Epithelial cell of proximal tubule (primary cell): ENCODE measurements at places on chromosomes 7 and 10. TPM values are rescaled to one million over a fixed set of nuclear protein-coding genes. Genes with fewer than 3 reads are reported as not detected.

DNA sequence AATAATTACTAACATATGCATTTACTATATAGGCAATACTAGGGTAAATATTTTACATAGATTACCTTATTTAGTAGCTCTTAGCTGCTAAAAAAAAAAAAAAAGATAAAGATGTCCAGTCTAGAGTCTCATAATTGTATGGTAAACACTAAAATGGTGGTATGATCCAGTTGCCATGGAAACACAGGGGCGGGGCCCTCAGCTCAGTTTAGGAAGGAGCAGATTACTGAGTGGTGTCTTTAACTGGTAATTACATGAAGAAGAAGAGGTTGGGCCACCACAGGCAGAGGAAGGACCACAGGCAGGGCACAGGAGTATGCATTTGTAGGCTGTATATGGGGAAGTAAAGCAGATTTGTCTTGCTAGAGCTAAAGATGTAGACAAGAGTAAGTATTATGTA, 43.7 kb downstream of the ITGB8 start:
- DNase-seq: no peak

DGKI gene
- 0.14 and 0.69 TPM in 2 replicates for total RNA-seq

GRCh38 chr7:16301291-16301690, 120.0 kb downstream of the CRPPA start:
- no peak for DNase-seq

GRCh38 chr7:106421181-106421762, 136.5 kb upstream of the NAMPT start:
- peak; percentile 86 for DNase-seq

DNA sequence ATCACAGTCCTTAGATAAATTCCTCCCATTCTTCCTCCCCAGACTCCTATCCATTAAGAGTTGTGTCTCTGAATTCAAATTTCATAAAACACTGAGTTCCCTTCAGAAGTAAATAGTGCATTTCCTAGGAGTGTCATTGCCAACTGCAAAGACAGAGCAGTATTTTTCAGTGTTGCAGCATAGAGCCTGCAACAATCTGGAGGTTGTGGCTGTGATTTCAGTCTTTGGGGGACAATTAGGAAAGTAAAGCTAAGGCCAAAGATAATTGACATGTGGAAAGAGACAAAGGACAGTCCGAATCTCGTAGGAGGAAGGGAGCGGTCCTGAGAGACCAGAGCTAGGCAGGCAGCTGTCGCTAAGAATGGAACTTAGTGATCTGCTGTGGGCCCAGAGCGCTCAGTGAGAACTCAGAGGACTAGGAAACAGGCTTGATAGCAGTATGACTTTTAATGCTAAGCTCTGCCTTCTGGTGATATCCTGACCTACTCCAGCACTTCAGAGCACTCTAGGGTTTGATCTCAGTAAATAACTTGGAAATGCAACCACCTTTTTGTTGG, 46.2 kb downstream of the PRPF18 start:
- DNase-seq: no peak

DNA sequence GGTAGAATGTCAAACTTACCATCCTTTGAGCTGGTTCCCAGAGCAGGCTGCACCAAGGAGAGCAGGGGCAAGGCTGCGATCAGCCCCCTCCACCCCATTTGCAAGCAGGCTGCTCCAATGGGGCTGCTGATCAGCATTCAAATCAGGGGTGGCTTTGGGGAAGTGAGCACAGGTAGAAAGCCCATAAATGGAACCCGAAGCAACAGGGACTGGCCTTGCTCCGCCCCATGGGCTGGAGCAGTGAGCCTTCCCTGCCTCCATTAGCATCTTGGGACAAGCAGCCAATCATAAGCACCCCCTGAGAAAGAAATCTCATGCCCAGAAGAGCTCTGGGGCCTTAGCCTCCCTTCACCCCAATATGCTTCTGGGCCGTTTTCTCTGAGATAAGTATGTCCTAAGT, 4.0 kb upstream of the PKD1L1 start:
- DNase-seq: no peak

GRCh38 chr7:42961170-42961569, 29.0 kb downstream of the MRPL32 start:
- DNase-seq: no peak

TRIL gene
- total RNA-seq: 0.06 and 0.80 TPM in 2 replicates

- DNase-seq: no peak
These were observed 154.6 kb upstream of the POT1 start for GRCh38 chr7:125084196-125084595.

DNA sequence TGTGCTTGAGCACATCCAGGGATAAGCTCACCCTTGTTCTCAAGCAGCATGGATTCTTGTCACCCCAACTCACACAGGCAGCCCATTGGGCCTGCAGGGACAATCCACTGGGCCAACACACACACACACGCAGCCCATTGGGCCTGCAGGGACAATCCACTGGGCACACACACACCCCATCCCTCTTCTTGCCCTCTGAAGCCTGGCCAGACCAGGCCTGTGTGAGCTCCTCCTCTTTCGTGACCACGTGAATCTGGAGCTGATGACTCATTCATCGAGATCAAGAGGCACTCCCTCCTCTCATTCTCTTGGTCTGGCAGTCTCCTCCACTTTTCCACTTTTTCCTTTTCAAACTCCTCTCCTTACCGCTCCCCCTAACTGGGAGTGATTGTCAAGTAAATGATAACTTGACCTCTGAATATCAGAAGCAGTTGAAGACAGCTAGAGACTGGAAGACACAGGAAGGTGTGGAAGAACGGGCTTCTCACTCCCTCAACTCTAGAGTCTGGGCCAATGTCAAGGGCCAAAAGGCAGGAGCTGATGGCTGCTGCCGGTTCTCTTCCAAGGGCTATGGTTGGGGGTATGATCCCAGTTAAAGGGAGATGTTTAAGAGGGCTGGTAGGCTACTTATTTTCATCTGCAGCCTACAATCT, 89.7 kb downstream of the HIPK2 start:
- no peak for DNase-seq

DNA sequence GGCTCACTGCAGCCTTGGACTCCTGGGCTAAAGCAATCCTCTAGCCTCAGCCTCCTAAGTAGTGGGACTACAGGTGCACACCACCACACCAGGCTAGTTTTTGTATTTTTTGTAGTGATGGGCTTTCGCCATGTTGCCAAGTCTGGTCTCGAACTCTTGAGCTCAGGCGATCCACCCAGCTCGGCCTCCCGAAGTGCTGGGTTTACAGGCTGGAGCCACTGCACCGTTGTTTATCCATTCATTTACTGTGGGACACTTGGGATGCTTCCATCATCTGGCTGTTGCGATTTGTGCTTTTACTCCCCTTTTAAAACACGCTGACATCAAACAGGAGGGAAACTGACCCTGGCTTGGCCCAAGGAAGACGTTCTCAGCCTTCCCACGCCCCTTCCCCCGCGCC, 30.5 kb upstream of the SMARCD3 start:
- DNase-seq: no peak

DNA sequence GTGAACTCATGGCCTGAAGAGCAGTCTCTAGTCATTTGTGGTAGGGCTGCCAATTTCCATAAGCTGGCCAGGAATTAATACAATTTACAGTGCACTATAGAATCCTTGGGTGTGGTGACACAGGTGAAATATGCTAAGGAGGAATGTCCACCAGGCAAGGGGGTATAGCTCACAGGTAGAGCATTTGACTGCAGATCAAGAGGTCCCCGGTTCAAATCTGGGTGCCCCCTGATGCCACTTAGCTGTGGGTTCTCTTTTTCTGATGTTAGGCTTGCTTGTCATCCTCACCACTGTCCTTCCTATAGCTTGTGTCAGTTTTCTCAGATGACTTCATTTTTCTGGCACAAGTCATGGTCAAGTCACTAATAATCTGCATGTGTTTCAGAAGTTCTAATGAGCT, 108.7 kb downstream of the ZNF467 start:
- no peak for DNase-seq

WNT8B gene
- not detected in 2 replicates for total RNA-seq

GRCh38 chr7:97002555-97003261, 2.6 kb upstream of the DLX6 start:
- DNase-seq: no peak

DNA sequence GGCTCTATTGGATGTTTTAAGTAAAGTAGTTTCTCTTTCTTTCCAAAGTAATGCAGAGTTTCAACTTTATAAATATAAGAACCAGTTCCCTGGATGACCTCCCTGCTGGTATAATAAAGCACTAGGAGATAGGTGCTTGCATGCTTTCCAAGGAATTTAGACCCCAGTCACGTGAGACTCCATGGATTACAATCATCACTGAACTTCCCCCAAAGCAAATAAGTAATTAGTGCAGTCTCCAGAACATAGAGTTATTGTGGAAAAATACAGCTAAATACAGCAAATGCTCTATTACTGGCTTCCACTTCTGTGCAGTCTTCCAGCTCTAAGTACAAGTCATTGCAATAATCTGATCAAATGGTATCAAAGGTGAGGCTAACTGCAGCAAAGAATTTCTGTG, 220.2 kb upstream of the STEAP1 start:
- DNase-seq: no peak

NKX6-2 gene
- 0.14 and 1.2 TPM in 2 replicates for total RNA-seq

DNA sequence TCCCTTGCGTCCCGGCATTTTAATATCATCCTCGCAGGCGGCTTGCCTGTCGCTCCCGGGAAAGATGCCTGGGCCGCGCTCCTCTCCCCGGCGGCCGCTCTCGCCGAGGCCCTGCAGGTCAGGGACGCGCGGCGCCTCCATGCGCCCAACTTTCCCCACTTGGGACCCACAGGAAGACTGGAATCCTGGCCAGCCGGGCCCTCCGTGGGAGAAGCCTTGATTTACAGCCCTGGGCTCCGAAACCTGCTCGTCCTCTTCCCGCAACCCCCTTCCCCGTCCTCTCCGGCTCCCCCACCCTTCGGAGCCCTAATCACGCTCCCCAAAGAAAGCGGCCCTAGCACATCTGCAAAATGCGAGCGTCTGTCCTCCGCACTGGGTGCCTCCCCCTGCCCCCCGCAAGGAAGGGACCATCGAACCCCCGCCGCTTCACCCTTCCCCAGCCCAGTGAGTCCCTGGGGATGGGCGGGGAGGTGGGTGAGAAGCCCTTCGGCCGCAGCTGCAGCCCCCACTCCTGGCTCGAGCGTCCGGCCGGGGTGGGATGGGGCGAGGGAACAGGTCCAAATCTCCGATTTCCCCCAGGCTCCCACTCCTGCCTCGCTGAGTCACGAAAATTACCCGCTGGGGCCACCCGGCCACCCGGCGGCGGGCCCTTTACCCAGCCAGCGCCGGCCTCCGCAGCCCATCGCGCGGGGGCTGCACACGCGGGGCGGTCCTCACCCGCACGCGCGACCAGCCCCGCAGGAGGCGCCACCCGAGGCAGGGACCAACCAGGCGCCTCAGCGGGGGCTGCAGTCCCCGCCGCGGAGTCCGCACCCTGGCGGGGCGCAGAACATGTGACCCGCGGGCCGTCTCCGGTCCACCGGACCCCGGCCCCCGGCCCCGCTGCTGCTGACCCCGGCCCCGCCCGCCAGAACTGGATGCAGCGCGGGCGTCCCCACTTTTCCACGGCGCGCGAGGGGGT, 695 bp downstream of the HSPA12A start:
- DNase-seq: no peak

RAMP3 gene
- total RNA-seq: not detected in 2 replicates

DNA sequence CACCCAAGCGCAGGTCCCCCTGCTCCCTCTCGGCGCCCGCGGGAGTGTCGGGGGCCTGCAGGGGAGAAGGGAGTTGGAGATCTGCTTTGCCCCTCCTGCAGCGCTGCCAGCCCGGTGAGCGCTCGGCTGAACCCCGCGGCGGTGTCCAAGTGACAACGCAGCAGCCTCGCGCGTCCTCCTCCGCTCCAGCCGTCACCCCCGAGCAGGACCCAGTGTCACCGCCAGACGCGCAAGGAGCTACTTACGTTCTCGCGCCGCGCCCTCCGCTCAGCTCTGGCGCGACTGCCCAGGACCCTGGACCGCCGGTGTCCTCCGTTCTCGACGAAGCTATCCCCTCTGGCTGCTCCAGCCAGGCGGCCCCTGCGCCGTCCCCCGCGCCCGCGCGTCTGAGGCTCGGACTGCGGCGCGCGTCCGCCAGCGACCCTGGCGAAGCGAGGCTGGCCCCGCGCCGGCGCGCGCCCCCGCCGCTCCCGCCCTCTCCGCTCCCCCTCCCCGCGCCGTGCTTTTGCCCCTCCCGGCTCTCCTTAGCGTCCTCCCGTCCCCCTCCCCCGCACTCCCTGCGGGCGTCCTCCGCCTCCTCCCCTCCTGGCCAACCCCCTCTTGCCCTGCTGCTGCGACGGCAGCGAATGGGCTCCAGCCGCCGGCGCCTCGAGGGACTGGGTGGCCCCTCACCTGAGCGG, at the start of gene NRCAM:
NRCAM (minus strand) TSS at position 439 of the 680 bp plus-strand sequence. CDS start 216,372 bp downstream, outside the sequence.
- no peak for DNase-seq

GRCh38 chr10:89644691-89644966, 413 bp downstream of the PANK1 start:
- no peak for DNase-seq

TMEM139 gene
- total RNA-seq: 14.5 and 30.9 TPM in 2 replicates

CRYGN gene
- total RNA-seq: not detected in 2 replicates

CALHM3 gene
- total RNA-seq: not detected in 2 replicates

GRCh38 chr10:2150288-2150687, 413.0 kb upstream of the ADARB2 start:
- DNase-seq: no peak

GRCh38 chr7:150964593-150965111, 13.5 kb downstream of the KCNH2 start:
- DNase-seq: no peak

ITGA8 gene
- total RNA-seq: 0.06 TPM in 1 of 2 replicates, not detected in the other

DNA sequence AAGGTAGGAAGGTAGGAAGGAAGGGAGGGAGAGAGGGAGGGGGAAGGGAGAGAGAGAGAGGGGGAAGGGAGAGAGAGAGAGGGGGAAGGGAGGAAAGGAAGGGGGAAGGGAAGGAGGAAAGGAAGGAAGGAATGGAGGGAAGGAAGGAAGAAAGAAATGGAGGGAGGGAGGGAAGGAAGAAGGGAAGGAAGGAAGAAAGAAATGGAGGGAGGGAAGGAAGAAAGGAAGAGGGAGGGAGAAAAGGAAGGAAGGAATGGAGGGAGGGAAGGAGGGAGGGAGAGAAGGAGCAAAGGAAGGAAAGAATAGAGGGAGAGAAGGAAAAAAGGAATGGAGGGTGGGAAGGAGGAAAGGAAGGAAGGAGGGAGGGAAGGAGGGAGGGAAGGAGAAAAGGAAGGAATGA, 176.4 kb upstream of the PTER start:
- no peak for DNase-seq

GRCh38 chr7:16875861-16876260, 5.9 kb downstream of the AGR3 start:
- DNase-seq: no peak

- no peak for DNase-seq
These were observed 115.2 kb downstream of the PLXNA4 start for GRCh38 chr7:132461032-132461592.

FAM53B gene
- total RNA-seq: 9.2 and 16.5 TPM in 2 replicates

DNA sequence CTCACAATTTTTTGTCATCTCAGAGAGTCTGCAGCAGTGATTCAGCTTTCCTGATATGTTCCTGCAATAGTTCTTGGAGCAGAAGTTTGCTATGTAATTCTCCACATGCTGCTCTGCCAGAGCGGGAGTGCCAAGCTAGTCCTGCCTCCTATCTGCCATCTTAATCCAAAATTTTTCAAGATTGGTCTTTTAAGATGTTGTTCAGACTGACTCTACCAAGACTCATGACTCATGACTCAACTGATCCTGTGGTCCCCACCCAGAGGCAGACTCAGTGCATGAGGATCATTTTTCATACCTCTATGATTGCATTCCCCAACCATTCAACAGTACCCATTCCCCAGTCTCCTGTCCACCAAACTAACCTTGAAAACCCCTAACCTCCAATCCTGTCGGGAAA, 470.8 kb downstream of the INHBA start:
- DNase-seq: no peak

GRCh38 chr10:25028711-25029110, 12.3 kb downstream of the THNSL1 start:
- DNase-seq: no peak

- no peak for DNase-seq
These were observed 162.9 kb downstream of the ACTR3B start for GRCh38 chr7:152922318-152923081.

OR9A2 gene
- total RNA-seq: 0.17 TPM in 1 of 2 replicates, not detected in the other
